ENCODE measurements at places on chromosomes 3 and 15. TPM values are rescaled to one million over a fixed set of nuclear protein-coding genes. Genes with fewer than 3 reads are reported as not detected.

The ADCY5 gene
- polyA plus RNA-seq: 0.01 TPM

The C3orf85 gene
- polyA plus RNA-seq: not detected

The EFCC1 gene
- not detected for polyA plus RNA-seq

The MCCC1 gene
- polyA plus RNA-seq: 10.4 TPM

The SOX2 gene
- 0.09 TPM for polyA plus RNA-seq

The ELL3 gene
- 3.0 TPM for polyA plus RNA-seq

The ITIH3 gene
- polyA plus RNA-seq: not detected

The TRPM1 gene
- polyA plus RNA-seq: not detected

The PIERCE2 gene
- 1.4 TPM for polyA plus RNA-seq

The SLC28A1 gene
- polyA plus RNA-seq: not detected

The TTLL13 gene
- not detected for polyA plus RNA-seq
